Hippocampal formation (tissue), 2 donors: ENCODE measurements at places on chromosomes 2 and 18.

DNA sequence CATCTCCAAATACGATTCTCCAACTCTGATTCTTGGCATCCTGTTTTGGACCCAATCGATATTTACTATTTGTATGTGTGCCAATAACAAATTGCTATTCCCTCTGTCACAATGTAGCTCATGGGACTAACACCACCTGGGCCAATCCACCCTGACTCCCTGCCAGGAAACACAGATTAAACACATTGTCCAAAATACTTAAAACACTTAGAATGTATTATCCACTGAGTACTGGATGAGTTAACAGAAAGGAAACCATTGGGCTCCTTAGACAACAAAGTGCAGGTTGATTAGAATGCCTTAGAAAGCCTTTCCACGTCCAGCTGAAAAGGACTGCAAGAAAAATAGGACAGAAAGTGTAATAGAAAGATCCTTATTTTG, 79.4 kb upstream of the ARHGAP28 start:
- DNase-seq, result no peak

DNA sequence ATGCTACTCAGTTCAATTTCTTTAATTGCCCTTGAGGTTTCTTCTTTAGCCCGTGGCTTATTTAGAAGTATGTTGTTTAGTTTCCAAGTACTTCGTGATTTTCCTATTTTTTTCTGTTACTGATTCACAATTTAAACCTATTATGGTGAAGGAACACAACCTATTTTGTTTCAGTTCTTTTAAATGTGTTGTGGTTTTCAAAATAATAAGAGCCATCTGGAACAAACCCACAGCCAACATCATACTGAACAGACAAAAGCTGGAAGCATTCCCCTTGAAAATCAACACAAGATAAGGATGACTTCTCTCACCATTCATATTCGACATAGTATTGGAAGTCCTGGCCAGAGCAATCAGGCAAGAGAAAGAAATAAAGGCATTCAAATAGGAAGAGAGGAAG, 155.2 kb downstream of the GALNT1 start:
- no peak for DNase-seq

- no peak for DNase-seq
Measured at GRCh38 chr2:164073101-164074074, 337.6 kb upstream of the FIGN start.

- no peak for DNase-seq
Measured at GRCh38 chr2:223880796-223881195, 43.4 kb upstream of the AP1S3 start.

GRCh38 chr2:23653326-23653725, 268.3 kb downstream of the KLHL29 start:
- DNase-seq, result no peak

- DNase-seq, result no peak
Measured at GRCh38 chr2:96726131-96726530, 13.7 kb downstream of the LMAN2L start.

DNA sequence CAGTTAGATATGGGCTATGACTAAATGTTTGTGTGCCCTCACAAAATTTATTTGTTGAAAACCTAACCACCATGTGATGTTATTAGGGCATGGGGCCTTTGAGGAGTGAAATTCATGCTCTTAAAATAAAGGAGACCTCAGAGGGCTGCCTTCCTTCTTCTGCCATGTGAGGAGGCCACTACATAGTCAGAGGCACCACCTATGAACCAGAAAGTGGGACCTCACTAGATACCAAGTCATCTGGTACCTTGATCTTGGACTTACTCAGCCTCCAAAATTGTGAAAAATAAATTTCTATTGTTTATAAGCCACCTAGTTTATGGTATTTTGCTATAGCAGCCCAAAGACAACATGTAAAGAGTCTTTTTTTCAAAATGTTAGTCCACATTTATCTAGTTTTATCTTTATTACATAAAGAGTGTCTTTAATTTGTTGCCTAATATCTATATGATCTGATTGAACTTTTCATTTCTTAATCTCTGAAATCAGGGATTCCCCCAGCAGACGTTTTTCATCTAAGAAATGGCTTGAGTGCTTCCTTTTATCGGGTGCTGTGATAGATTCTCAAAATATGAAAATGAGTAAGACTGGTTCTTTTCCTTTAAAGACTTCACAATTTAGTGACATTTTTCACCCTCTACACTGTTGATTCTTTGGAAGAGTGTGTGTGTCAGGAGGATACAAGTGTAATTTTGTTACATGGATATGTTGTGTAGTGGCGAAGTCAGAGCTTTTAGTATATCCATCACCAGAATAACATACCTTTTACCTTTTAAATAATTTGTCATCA, 34.2 kb downstream of the PMS1 start:
- no peak for DNase-seq
